ENCODE measurements at places on chromosomes 2 and 18.

- no peak for DNase-seq
Measured at GRCh38 chr18:74266161-74266560, 25.6 kb downstream of the CYB5A start.

GRCh38 chr2:14676371-14676770, 43.9 kb downstream of the LRATD1 start:
- no peak for DNase-seq

GRCh38 chr2:118861731-118862130, 14.3 kb upstream of the EN1 start:
- DNase-seq: no peak

GRCh38 chr2:179857236-179857635, 4.2 kb downstream of the ZNF385B start:
- no peak for DNase-seq

- DNase-seq: no peak
Measured at GRCh38 chr2:102417946-102418345, 5.0 kb upstream of the IL18RAP start.

Measured in DMS 273 treated with DMSO at 0.1 percent for 48 hours (cell line).